ENCODE measurements at places on chromosomes 7 and 10. TPM values are rescaled to one million over a fixed set of nuclear protein-coding genes. Genes with fewer than 3 reads are reported as not detected.

- no peak for DNase-seq
These were observed 279.8 kb downstream of the KCNMA1 start for GRCh38 chr10:77357611-77358310.

- DNase-seq, result no peak
These were observed 78.7 kb downstream of the ADARB2 start for GRCh38 chr10:1658658-1659057.

GRCh38 chr7:39645482-39646407, 22.4 kb downstream of the RALA start:
- no peak for DNase-seq

GRCh38 chr7:25068502-25069213, 56.4 kb downstream of the CYCS start:
- DNase-seq, result no peak

GRCh38 chr7:153070141-153070540, 310.6 kb downstream of the ACTR3B start:
- DNase-seq, result no peak

Gene GIMAP7
- polyA plus RNA-seq, result 9.0 TPM

Gene OR2A2
- not detected for polyA plus RNA-seq

Gene CTAGE4
- not detected for polyA plus RNA-seq

Gene TAF6
- 39.0 TPM for polyA plus RNA-seq

Gene PNLIPRP3
- polyA plus RNA-seq, result 0.17 TPM
